ENCODE measurements at places on chromosomes 7 and 10.
A peak's percentile ranks its signal among the peaks of the same experiment; 100 is the strongest.

DNA sequence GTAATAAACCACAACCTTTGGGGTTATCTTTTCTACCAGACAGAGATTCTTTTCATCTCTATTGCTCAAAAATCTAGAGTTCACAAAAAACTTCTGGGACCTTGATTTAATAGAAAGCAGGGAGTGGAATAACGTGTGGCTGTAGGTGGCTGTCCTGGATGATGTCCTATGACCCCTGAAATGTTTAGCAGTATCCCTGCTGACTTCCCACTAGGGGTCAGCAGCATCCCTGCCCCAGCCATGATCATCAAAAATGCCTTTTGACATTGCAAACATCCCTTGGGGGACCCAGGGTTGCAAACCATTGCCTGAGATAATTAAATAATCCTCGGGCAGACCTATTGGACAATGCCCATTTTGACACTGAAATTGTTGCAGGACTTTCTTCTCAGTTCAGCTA, 177.1 kb downstream of the USP6NL start:
- DNase-seq, result no peak

- peak; percentile 65 for DNase-seq
Observed at GRCh38 chr7:128791121-128791971, at the start of gene CCDC136. Gene CCDC136, plus strand, starts transcription at chr7:128791968. Its CDS starts 444 bp downstream, at chr7:128792412.

DNA sequence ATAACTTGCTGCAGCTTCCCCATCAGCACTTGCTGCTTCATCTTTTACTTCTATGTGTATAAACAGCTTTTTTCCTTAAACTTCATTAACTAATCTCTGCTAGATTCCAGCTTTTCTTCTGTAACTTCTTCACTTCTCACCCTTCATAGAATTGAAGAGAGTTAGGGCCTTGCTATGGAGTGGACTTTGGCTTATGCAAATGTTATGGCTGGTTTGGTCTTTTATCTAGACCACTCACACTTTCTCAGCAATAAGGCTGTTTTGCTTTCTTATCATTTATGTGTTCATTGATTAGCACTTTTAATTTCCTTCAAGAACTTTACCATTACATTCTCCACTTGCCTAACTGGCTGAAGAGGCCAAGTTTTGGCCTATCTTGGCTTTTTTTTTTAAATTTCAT, 64.2 kb upstream of the HELLS start:
- no peak for DNase-seq

- no peak for DNase-seq
Observed at GRCh38 chr10:2620827-2621521, 446.4 kb upstream of the PFKP start.

GRCh38 chr7:33807779-33808482, 97.4 kb upstream of the BMPER start:
- DNase-seq, result no peak

GRCh38 chr7:150398108-150398964, 19.2 kb downstream of the ZNF775 start:
- no peak for DNase-seq

Data from left hindlimb (tissue), 1 donor.